ENCODE measurements at places on chromosomes 6 and 20. TPM values are rescaled to one million over a fixed set of nuclear protein-coding genes. Genes with fewer than 3 reads are reported as not detected.

Gene RHAG
- not detected for polyA plus RNA-seq

GRCh38 chr6:123925842-123926399, 122.3 kb downstream of the NKAIN2 start:
- peaks cover 19% of the 10 kb centered on the region for H3K4me1 ChIP-seq
- peak; percentile 38 for DNase-seq
- no peaks in the 10 kb centered on the region for H3K36me3 ChIP-seq
- H3K27me3 ChIP-seq, result no peaks in the 10 kb centered on the region
- peak overlapping the region; percentile 72 for H3K27ac ChIP-seq

Gene PBOV1
- not detected for polyA plus RNA-seq

Gene B3GAT2
- not detected for polyA plus RNA-seq

Gene RGS17
- polyA plus RNA-seq, result 0.14 TPM

Gene DLL1
- polyA plus RNA-seq, result 14.2 TPM

DNA sequence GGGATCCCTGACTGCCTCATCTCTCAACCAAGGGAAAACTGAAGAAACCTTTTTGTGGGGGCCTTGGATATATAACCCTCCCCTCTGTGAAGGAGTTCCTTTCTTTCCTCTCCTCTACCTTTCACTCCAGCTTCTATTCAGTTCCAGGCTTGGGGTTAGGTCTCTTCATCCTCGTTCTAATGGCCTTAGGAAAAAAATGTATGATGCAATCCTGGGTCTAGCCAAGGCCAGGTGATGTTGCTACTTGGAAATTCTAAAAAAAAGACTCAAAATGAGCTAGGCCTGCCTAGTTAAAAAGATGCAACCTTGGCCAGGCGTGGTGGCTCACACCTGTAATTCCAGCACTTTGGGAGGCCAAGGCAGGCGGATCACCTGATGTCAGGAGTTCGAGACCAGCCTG, 7.6 kb downstream of the ABCC10 start:
- DNase-seq, result no peak
- peaks cover 24% of the 10 kb centered on the region for H3K4me1 ChIP-seq
- peaks cover 47% of the 10 kb centered on the region for H3K36me3 ChIP-seq
- no peaks in the 10 kb centered on the region for H3K27me3 ChIP-seq
- no peak overlapping the region for H3K27ac ChIP-seq

DNA sequence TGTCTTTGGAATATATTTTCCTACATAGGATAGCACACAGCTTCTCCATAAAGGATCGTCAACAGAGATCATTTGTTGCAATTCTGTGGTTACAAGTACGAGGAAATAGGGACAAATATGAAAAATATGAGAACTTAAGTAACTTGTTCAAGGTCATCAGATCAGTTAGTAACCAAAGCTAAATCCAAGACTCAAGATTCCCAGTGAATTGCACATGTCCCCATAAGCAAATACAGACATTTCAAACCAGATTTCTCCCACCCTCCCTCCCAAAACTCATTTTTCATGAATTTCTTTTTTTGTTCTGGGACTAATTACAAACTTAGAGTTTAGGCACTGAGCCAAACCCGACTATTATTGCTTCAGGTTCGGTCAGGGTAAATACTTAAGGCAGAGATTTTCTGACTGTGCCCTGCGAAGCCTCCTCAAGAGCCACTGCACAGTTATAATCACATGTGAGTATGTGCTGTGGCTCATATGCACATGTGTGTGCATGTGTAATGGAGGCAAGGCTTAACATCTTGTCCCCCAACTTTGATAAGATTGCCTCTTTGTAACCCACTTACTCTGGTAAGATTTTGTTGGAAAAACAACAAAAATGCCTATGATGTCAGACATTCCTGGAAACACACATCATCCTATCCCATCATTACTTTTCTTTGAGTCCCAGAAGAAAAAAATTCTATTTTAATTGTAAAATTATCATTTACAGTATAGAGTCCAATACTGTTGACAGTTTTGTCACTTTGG, 216.2 kb downstream of the CD83 start:
- no peaks in the 10 kb centered on the region for H3K36me3 ChIP-seq
- no peaks in the 10 kb centered on the region for H3K4me1 ChIP-seq
- DNase-seq, result no peak
- H3K27ac ChIP-seq, result no peak overlapping the region
- H3K4me3 ChIP-seq, result no peak overlapping the region
- H3K27me3 ChIP-seq, result no peaks in the 10 kb centered on the region

- DNase-seq, result no peak
- H3K36me3 ChIP-seq, result peaks cover 9% of the 10 kb centered on the region
- H3K27ac ChIP-seq, result no peak overlapping the region
- no peak overlapping the region for H3K4me3 ChIP-seq
These were observed 27.8 kb downstream of the LRRN4 start for GRCh38 chr20:6026051-6026450.

Gene WFDC12
- polyA plus RNA-seq, result 1.8 TPM

- H3K4me1 ChIP-seq, result no peaks in the 10 kb centered on the region
- no peaks in the 10 kb centered on the region for H3K36me3 ChIP-seq
- H3K27ac ChIP-seq, result no peak overlapping the region
- no peak overlapping the region for H3K4me3 ChIP-seq
- no peaks in the 10 kb centered on the region for H3K27me3 ChIP-seq
- DNase-seq, result no peak
These were observed 14.9 kb downstream of the ID4 start for GRCh38 chr6:19852090-19852457.

DNA sequence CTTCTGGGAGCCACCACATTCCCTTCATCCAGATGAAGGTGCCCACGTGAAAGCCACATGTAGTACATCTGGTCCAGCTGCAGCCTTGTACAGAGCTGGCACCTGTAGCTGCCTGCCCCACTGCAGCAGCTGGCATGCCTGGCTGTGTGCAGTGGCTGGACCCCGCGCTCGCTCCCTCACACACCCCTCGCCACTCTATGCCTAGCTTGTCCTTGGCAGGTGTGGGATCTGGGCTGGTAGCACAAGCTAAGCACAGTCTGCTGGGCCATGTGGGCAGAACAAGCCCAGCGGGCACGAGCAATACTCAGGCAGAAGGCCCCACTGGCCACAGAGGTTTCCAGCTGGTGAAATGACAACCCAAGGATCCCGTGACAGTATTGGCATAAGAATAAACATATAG, 199.4 kb upstream of the PRND start:
- DNase-seq, result no peak
- no peak overlapping the region for H3K27ac ChIP-seq
- no peaks in the 10 kb centered on the region for H3K4me1 ChIP-seq
- H3K4me3 ChIP-seq, result no peak overlapping the region
- no peaks in the 10 kb centered on the region for H3K27me3 ChIP-seq

DNA sequence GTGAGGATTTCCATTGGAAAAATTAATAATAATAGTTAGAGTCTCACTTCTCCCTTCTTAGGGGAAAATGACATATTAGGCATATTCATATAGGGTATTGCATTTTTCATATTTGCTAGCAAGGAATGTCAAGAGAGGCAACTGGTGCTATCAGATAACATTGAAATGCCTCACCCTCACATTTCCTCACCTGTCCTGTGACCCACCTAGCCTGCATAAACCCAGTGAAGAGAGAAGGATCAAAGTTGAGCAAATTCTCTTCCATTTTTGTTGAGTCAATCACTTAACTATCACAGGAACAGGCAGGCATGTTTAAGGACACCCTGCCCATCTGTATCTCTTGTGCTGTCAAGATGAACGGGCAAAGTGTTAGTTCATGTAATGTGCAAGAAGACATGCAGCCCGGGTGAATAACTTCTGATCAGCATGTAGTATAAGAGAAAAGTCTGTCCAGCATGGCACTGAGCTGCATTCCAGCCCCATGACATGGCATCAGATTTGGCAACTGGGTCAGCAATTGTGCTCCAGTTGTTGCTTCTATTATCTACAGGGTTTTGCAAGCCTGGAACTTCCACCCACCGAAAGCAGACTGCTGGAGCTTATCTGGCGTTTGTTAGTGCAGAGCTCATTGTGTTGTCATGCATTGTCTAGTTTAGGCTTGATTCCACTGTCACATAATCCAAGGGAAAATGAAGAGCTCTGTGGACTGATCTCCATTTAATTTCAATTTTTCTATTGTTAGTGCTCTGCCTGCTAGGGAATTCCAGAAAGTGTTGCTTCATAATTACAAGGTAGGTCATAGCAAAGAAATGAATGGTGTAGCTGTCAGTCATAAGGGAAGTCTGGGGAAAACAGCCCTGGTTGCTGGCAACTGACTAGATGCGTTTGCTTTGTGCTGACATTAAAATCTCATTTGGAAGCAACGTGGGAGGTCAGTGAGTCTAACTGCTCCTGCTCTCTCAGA, 138.4 kb upstream of the TNFAIP3 start:
- H3K27ac ChIP-seq, result peak overlapping the region; percentile 77
- H3K4me1 ChIP-seq, result peaks cover 37% of the 10 kb centered on the region
- H3K27me3 ChIP-seq, result no peaks in the 10 kb centered on the region
- peak; percentile 73 for DNase-seq
- no peak overlapping the region for H3K4me3 ChIP-seq
- H3K36me3 ChIP-seq, result no peaks in the 10 kb centered on the region

GRCh38 chr20:40883097-40883496, 145.5 kb upstream of the TOP1 start:
- H3K4me1 ChIP-seq, result no peaks in the 10 kb centered on the region
- H3K36me3 ChIP-seq, result no peaks in the 10 kb centered on the region
- no peak overlapping the region for H3K27ac ChIP-seq

Data from keratinocyte (primary cell).